Stimulated activated CD8-positive, alpha-beta memory T cell treated with anti-CD3 and anti-CD28 coated beads, Interleukin-7, amount 100 ng/mL, for 4 hours (primary cell): ENCODE measurements at places on chromosomes 11 and 22.

DNA sequence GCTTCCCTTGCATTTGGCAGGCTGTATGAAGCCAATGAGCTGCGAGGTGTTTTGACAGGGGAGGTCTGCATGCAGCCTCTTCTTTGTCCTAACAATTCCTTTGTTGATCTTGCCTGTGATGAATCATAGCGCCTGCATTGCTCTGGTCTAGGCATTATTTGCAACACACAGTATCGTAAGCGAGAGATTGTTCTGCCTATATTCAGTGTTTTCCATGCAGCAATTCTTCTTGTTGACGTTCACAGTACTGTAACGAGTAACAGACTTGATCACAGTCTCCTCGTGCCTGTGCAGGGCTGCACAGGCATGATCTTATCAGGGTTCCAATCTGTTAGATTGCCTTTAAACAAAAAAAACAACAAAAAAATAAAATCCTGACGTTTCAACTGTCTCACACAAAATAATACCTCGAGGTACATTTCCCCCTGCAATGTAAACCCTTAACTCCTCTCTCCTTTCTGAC lies 13.9 kb upstream of the ADSL start:
- no peak for DNase-seq

DNA sequence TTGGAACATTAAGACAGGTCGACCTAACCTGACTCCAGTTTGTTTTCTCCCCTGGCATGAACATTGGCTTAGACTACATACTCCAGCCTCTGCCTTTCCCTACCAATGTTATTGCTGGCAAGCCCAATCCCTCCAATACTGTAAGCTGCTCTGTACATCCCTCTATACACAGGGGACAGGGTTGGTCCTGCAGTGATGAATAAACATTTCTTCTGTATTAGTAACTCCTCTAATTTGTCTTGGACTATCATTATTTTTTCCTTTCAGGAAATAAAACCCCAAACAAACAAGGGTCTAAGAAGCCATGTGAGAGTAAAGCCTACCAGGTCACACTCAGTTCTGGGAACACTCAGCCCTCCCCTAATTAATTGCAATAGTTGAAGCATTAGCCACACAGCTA lies 35.1 kb upstream of the FJX1 start:
- DNase-seq: no peak

DNA sequence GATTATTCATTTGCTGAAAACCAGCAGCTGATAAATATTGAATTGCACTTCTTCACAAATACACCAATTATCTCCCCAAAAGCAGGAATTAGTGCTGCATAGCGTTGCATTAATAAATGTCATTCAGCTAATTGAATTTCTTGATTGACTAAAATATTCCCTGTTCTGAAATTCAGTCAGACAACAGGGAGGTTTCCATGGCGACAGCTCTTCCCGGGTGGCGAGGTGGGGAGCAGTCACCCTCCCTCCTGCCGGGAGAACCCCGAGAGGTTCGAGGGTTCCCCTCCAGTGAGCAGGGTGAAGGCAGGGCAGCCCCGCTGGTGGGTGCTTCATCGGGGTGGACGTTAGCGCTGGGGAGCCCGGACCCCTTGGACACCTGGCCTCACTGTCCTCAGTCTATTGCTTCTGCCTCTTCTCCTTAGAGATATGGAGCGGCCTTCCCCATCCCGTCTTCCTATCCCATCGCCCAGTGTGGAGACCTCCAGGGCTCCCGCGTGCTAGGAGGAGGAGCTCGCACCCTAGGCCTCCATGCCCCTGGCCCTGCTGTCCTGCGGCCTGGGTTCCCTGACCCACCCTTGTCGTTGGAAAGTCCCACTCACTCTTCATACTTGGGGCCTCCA lies 983.5 kb downstream of the BRD1 start:
- DNase-seq: no peak

DNA sequence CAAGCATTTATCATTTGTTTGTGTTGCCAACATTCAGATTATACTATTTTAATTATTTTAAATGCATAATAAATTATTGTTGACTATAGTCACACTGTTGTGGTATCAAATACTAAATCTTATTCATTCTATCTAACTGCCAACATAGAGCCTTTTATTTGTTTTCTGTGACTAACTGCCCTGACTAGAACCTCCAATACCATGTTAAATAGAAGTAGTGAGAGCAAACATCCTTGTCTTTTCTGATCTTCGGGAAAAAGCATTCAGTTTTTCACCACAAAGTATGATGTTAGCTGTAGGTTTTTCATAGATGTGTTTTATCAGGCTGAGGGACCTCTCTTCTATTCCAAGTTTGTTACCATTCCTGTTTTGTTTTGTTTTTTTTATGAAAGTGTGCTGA lies 15.2 kb downstream of the TRIM34 start:
- DNase-seq: no peak

DNA sequence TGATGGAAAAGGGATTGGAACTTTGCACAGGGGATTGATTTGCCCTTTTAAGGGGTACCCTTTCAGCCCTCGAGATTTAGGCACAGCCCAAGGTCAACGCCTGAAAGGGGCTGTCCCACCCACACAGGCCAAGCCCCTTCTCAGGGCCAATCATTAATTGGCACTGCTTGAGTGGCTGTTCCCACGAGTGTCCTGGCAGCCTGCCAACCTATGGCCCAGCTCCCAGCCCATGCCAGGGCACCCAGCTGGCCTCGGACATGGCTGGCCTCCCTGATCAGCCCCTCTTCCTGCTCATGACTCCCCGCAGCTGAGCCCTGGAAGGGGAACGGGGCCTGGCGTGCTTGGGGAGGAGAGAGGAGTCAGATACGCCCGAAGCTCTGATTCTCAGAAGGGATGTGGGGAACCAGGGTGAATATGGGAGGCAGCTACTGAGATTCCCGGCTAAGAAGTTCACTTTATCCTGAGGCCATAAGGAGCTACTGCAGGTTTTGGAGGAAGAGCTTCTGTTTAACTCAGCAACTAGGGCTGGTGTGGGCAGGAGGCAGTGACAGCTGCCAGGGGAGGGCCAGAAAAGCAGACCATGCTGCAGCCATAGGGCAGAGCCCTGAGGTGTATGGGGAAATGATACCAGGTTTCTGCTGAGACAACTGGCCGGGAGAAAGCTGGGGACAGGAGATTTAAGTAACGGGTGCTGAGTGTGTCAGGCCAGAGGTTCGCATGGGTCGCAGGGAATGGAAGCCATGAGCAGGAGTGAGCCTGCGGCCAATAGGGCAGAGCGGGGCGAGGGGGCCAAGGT lies 30.0 kb downstream of the WNT7B start:
- DNase-seq: no peak

GRCh38 chr11:108370990-108371389 lies 96.3 kb downstream of the C11orf65 start:
- DNase-seq: no peak

DNA sequence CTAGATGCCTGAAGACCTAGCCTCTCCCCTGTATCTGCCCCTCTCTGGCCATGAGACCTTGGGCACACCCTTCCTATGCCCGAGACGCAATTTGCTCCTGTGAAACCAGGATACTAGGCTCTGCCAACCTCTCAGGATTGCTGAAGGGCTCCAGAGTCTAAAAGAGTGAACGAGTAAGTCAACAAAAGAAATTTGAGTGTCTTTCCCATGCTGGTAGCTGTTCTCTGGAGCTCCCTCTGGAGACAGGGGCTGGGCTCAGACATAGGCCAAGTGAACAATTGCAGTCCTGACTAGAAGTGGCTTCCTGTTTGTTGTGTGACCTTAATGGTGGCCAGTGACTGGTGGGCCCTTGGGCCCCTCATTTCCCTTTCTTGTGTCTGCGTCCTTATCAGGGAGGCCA lies 189.0 kb upstream of the NARS2 start:
- DNase-seq: no peak

- no peak for DNase-seq
Observed at GRCh38 chr22:25900880-25901279, 158.9 kb downstream of the MYO18B start.

- no peak for DNase-seq
Observed at GRCh38 chr22:43928468-43928867, 4.9 kb downstream of the PNPLA3 start.

- no peak for DNase-seq
Observed at GRCh38 chr11:121012091-121012490, 11.8 kb upstream of the TBCEL start.

DNA sequence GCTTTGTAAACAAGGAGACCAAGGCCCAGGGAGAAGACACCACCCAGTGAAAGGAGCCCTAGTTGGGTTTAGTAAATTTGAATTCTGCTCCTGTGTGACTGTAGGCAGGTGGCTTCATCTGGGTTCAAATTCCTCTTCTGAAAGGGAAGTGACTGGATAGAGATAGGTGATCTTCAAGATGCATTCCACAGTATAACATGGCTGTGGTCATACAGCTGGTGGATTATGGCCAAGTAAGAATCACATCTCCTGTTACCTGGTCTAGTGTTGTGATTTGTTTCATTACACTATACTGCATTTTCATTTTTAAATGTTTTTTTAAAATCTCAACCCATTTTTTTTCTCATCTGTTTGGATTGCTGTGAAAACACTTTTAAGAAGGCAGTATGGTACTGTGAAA lies 58.0 kb upstream of the PICALM start:
- no peak for DNase-seq

DNA sequence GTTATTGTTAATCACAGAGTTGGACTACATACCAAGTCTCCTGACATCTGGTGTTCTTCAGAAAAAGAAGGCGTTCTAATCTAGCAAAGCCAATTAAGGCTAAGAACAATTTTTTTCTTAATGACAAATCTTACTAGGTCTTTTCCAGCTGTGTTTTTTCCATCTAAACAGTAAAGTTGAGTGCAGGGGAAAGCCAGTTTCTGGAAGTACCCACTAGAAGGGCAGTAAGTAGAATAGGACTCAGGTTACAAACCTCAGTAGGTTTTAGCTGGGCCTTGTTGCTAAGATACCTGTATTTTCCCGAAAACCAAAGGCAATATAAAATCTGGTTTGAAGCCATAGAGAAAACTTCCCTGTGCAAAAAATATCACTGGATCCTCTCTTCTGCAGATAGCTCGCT lies 351.9 kb downstream of the ETS1 start:
- DNase-seq: no peak

- no peak for DNase-seq
Observed at GRCh38 chr22:32311551-32312071, 46.1 kb upstream of the RFPL3 start.

DNA sequence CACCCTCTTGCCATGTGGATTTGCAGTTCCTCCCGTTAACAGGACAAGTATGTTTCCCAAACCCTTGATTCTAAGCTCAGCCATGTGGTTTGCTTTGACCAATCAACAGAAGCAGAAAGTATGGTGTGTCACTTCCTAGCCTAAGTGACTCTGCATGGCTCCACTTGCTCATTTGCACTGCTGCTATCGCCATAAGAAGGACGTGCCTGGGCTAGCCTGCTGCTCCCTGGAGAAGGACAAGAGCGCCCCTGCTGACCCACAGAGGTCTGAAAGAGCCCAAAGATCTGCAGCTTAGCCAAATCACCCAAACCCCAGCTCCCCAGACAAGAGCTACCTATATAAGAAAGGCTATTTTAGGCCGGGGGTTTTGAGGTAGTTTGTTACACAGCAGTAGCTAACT lies 18.0 kb downstream of the TBRG1 start:
- DNase-seq: no peak

DNA sequence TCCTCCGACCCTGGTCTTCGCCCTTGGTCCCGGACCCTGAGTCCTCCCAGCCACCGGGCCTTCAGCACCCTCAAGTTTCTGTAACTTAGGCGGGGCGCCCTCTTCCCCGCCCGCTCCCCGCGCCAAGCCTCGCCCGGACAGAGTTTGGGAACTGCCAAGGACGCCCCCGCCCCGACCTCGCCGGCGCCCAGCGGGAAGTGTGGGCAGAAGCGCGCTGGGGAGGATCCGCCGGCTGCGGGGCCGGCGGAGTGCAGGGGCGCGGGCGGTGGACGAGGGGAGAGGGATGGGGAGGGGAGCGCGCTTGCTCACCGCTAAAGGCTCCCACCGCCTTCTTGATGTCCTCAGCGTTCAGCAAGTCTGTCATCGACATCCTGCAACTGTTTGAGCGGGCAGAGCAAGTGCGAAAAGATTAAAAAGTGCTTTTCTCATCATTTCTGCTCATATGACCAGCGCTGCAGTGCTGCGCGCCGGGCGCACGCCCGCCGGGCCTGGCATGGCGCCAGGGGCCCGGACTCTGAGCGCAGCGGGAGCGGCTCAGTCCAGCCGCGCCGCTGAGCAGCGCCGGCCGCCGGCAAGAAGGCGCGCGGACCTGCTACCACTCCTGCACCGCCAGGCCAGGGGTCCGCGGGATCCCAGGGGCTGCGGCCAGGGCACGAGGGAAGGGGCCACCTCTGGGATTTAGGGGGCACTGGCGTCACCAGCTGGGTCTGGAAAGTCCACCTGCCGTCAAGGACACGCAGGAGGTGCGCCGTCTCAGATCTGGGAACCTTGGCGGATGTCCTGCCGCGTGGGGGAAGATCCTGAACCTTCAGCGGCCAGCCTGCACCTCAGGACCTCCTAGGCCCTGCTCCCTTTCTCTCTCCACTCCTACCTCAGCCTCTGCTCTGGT lies at the start of gene PVALB:
Gene PVALB, minus strand, starts transcription at position 400 of the 889 bp plus-strand sequence. Its CDS starts 30 bp downstream, at position 370.
- no peak for DNase-seq

DNA sequence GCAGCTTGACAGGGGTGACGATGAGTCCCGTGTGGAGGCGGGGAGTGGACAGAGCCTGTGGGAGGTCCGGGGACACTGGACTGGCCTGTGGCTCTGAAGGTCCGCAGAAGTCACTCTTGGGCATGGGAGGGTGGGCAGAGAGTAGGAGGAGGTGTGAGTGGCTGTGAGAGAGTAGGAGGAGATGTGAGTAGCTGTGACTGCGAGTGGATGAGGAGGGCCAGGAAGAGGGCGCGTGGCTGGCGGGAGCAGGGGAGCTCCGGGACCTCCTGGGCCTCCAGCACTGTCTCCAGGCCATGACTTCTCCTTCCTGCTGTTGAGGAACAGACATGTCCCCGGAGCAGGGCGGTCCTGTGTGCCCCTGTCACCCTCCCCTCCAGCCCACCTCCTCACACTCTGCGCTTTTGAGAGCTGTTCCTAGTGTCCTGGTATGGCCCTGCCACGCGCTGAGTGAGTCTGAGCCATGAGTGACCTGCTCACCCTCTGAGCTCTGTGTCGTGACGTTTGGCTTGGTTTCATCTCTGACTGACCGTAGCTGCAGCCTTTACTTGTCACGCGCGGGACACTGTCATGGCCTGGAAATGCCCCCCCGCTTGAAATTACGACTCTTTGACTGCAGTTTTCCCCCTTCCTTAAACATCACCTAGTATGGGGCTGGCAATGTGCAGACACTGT lies 391.5 kb downstream of the TBC1D22A start:
- no peak for DNase-seq

- no peak for DNase-seq
Observed at GRCh38 chr22:19057999-19058491, 64.2 kb downstream of the DGCR2 start.
